ENCODE measurements at places on chromosomes 6 and 20.

DNA sequence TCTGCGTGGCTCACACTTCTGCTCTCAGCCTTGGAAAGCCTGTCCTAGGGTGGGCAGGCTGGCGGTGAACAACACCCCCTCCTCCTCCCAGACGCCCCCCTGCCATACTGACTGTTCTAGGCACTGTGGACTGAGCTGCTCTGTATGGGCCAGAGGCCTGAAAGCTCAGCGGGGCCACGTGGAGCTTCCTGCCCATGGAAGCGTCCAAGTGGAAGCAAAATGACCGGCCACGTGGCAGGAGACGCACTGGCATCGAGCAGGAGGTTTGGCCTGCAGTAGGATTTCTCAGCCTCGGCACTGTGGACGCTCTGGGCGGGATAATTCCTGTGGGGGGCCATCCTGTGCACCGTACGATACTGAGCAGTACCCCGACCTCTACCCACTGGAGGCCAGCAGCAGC is 88.7 kb downstream of the GRM4 start:
- no peak for DNase-seq

DNA sequence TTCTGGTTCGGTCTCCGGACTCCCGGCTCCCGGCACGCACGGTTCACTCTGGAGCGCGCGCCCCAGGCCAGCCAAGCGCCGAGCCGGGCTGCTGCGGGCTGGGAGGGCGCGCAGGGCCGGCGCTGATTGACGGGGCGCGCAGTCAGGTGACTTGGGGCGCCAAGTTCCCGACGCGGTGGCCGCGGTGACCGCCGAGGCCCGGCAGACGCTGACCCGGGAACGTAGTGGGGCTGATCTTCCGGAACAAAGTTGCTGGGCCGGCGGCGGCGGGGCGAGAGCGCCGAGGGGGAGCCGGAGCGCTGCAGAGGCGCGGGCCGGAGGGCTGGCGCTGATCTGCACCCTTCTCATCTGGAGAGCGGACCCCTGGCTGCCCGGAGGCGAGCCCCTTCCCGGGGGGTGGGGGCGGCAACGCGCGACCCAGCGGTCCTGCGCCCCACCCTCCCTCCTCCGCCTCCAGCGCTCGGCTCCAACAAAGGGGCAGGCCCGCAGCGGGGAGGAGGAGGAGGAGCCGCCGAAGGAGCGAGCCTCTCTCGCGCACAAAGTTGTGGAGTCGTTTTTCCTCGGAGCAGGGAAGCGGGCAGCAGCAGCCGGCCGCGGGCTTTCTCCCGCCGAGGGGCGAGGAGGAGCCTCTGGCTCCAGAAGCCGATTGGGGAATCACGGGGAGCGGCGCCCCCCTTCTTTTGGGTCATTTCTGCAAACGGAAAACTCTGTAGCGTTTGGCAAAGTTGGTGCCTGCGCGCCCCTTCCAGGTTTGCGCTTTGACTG is at the start of gene UTRN:
Gene UTRN (plus strand): TSS at position 553 of the 765 bp plus-strand sequence. CDS start 6,494 bp downstream, outside the sequence.
- DNase-seq = peak; percentile 59

DNA sequence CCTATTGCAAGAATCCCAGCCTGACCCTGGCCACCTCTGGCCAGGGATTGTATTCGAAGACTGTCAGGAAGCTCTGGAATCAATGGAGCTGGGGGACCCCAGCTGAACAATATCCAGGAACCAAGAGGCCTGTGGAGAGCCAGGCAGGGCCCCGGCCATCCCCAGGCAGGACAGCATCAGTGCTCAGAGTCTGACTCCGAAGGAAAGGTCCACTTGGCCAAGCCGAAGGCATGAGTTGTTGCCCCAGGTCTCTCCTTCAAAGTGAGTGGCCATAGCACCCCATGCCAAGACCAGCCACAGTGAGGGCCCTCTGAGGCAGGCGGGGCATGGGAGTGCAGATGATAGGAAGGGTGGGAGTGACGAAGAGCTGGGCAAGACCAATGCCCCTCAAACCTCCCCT is 193.1 kb downstream of the CDH4 start:
- DNase-seq = no peak

GRCh38 chr6:14711056-14711703 is 534.7 kb upstream of the JARID2 start:
- DNase-seq = no peak

DNA sequence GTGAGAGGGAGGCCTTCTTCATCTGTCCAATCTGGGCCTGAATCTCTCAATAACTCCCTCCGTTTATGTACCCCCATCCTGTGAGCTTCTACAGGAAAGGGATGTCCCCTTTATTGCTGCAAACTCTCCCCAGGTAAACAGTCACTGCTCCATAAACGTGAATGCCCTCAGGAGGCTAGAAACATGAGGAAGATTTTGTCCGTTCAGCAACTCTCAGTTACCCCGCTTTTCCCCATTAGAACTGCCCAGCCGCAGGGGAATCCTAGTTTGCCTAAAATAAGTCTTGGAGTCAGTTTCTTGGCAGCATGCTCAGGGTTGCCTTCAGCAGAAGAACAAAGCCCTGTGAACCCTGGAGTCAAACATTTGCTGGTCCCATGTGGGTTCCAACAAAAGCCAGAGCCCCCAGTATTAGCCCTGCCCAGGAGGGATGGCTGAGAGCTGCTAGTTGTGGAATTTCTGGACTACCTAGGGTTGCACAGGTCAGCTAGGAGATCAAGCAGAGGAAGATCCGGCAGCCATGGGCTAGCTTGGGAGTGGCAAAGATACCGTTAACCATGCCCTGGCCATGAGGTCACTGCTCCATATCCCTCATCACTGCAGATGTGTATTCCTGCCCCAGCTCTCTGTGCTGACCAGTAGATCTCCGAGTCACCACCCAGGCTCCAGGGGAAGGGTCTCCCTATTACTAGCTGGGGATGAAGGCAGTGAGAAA is 640 bp downstream of the LRRN4 start:
- no peak for DNase-seq

- no peak for DNase-seq
Observed at GRCh38 chr20:5156675-5157448, 30.1 kb downstream of the CDS2 start.

- DNase-seq = no peak
Observed at GRCh38 chr6:56579155-56579851, 63.4 kb downstream of the DST start.

DNA sequence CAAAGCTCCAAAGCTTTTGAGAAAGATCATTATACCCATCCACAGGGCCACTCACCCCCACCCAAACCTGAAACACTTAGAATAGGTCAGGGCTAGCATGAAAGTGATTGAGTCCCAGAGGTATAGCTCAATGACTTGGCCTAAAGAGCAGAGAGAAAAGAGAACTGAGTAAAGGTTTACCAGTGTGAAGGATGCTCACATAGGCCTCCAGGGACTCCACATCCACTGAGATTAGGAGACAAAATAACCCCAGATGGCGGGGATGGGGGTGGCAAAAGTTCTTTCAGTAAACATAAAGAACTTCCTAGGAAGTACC is 12.2 kb downstream of the SAYSD1 start:
- DNase-seq = no peak

GRCh38 chr6:169452869-169453620 is 199.4 kb upstream of the THBS2 start:
- DNase-seq = no peak

All from activated T-cell treated with anti-CD3 and anti-CD28 coated beads, Interleukin-2, amount 50 U/mL, for 1 hour (primary cell).